ENCODE measurements at places on chromosomes 1 and 21.

DNA sequence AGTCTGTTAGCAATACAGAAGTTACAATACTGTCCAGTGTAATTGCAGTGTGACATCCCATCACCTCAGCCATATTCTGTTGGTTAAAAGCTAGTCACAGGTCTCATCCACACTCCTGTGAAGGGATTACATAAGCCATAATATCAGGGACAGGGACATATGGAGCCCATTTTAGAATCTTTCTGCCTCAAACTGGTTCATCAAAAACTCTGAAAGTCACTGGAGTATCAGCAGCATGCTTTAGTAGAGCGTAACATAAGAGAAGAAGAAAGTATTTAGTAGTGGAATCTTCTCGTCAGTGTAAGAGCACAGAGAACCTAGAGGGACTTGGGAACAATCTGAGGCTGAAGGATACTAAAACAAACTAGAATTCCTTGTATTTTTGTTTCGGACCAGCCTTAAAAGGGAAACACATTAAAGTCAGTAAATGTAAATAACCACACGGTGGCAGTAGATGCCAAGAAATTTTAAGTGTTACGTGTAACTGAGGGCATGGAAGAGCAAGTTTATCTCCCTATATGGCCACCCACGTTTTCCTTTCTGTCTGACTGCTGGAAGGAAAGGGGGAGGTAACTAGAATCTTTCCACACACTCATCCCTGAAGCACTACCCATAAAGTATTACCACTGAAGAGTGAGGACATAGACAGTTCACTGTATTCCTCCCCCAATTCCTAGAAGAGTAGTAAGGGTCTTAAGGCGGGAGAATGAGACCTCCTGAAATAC lies 41.6 kb upstream of the AGL start:
- peak; percentile 78 for DNase-seq

DNA sequence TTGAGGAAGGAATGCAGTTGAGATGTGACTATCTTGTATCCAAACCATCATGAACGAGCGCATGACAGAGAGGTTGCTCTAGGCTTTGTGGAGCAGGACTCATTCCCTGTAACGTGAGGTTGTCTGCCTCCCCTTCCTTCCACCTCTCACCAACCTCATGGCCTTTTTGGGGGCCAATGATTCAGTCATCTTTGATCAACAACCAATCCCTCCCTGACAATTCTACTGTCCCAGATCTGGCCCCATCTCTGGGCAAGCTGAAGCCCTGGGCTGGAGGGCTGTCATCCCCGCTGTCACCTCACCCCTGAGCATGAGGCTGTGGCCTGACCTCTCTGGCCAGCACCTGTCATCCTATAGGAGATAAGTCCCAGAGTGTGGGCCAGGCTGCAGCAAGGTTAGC lies 19.7 kb downstream of the MTARC1 start:
- no peak for DNase-seq

DNA sequence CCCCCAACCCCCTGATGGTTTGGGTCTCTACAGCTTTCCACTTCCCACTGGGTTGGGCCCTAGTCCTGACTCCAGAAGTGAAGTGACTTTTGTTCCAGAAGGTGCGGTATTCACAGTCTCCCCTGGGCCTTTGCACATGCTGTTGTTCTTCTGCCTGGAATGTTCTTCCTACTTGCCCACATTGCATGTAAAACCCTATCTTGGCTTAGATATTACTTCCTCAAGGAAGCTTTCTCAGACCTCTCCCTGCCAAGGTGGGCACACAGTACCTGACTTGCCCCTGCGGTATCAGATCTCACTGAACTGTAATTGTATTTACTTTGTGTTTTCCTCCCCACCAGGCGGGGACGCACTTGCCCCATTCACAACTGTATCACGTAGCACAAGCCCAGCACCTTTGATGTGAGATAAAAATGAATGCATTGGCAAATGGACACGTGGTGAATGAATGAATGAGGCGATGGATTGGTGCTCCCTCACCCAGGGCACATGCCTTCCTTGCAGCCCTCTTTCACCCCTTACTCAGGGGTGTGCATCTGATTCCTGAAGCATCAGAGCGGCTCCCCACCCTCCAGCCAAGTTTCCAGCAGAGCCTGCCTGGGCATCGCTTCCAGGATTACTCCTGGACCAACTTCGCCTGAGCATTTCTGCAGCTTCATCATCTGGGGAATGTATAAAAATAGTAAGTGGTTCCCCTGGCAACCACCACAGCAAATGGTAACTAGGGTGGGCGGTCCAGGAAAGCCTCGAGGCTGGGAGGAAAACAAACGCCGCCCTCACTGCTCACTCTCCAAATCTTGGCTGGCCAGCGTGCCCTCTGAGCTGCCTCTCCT lies 19.8 kb downstream of the NENF start:
- no peak for DNase-seq

- DNase-seq, result no peak
Measured at GRCh38 chr1:43550598-43551246, 20.0 kb downstream of the PTPRF start.

- no peak for DNase-seq
Measured at GRCh38 chr1:156012051-156012817, 8.5 kb downstream of the SSR2 start.

- DNase-seq, result no peak
Measured at GRCh38 chr1:8941906-8942305, 3.8 kb upstream of the CA6 start.

- no peak for DNase-seq
Measured at GRCh38 chr1:44792736-44793502, 4.9 kb upstream of the BEST4 start.

- no peak for DNase-seq
Measured at GRCh38 chr1:89781494-89782126, 39.2 kb upstream of the LRRC8D start.

DNA sequence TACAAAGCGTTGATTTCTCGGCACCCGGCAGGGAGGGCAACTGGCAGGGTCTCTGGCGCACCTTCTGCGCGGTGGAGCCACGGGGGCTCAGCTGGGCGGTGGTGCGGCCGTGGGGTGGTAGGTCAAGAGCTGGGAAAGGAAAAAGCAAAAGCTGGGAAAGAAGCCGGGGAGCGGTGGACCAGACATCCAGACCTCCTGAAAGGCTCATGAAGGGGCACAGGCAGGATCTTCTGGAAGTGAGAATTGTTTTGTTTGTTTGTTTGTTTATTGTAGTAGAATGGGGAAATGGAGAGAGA lies 7.2 kb upstream of the RNU1-1 start:
- no peak for DNase-seq

- DNase-seq, result no peak
Measured at GRCh38 chr1:86380257-86380861, 15.8 kb downstream of the ODF2L start.

GRCh38 chr1:52668711-52669110 lies 29.4 kb downstream of the COA7 start:
- DNase-seq, result no peak

- DNase-seq, result no peak
Measured at GRCh38 chr21:38699048-38699447, 106.7 kb upstream of the ETS2 start.

- no peak for DNase-seq
Measured at GRCh38 chr1:193486671-193487229, 300.3 kb upstream of the B3GALT2 start.

DNA sequence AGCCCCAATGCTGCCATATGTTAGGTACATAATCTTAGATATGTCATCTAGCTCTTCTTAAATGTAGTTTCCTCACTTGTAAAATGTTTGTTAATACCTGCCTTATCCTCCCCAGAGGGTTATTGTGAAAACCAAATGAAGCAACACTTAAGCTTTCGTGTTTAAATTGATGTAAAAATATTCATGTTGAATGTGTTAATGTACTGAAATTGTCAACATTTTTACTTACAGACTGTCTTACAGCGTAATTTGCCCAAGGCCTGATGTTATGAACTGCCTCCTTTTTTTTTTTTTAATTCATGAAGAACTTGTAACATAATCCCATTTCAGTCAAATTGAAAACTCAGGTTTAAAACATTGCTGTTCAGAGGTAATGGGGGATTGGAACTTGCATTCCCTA lies 25.6 kb upstream of the ENAH start:
- DNase-seq, result no peak

DNA sequence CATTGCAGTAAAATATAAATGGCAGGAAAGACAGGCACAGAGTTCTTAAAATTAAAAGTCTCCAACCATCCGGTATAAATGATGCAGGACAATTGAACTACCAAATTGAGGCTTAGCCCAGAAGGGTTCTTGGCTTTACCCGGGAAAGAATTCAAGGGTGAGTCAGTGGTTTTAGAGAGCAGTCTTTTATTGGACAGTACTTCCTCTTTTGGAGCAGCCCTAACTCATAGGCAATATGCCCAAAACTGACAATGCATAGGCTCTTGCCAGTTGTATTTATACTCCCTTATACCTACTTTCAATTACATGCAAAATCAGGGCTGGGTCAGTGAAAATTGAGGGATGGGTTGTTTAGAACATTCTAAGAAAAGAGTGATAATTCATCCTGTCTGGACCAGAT lies 1628.9 kb upstream of the PRMT6 start:
- no peak for DNase-seq

DNA sequence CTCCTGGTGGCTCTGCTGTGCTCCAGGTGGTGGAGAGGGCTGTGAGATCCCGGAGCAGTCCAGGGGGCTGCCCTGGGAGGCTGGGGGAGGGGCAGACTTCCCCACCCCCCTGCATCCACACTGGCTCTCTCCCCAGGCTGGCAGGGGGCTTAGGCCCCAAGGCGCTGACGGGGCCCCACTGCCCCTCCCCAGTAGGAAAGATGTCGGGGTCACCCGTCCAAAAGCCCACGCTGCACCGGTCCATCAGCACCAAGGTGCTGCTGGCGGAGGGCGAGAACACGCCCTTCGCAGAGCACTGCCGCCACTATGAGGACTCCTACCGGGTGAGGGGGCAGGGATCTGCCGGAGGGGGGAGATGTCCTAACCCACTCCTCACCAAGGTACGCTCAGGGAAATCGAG lies 5.8 kb downstream of the RNF207 start:
- no peak for DNase-seq

DNA sequence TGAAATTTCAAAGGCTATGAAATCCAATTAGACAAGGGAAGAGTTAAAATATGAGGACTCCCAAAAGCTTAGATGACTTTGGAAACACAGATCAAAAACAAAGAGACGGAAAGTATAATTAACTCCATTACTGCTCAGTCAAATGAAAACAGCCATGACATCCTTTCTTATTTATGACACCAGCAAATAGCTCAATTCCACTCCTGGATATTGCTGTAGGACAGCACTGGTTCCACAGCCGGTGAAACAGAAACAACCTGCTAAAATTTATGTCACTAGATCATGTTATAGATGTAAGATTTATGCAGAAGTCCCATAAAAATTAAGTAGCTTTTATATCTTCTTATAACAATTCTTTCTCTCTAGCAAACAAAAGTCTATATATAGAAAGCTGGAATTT lies 65.6 kb upstream of the RRP15 start:
- no peak for DNase-seq

DNA sequence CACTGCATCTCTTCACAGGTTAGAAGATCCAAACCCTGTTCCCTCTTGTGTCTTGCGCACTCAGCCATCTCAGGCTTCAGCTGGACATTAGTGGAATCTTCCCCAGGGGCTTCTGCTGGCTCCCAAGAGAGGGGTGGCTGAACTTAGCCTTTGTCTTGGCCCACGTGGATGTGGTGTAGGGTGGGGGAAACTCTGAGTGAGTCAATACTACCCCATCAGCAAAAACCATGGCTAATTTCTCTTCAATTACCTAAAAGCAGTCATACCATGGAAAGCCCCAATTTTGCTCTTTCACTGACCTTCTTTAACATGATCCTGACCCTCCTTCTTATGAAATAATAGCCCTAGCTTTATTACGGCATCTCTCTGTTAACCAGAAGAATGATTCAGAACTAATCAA lies 72.5 kb upstream of the RAB3GAP2 start:
- no peak for DNase-seq

DNA sequence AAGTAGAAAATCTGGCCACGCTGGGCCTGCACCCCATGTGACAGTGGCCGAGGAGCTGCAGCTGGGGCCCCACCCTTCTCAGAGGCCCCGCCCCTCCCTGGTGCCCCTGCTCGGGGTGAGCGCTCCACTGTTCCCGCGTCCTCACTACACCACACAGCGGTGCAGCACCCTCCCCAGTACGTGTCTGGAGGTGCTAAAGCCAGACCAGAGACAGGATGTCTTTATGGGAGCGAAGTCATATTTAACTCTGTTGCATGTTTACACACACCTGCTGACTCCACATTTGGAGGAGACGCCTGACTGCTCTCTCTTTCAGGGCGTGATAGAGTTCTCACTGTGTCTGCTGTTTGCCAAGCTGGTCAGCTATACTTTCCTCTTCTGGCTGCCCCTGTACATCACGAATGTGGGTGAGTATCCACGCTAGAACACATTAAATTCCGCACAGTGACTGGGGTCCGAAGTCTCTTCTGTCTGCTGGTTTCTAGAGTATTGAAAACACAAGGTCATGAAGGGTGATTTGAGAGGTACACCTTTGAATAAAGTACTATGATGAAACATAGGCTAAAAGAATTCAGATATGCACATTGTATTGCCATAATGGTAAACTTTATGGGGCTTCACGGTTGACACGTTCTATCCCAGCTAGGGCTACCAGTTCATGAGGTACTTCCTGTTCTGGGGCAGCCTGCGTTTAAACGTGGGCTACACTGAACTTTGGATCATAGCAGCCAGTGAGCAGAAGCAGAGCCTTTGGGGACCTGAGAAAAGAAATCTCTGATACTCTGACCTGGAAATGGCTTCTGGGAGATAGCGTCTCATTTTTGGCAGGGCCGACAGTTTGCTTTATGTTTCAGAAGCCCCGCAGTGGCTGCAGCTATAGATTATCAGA lies 48.4 kb downstream of the SLC37A1 start:
- no peak for DNase-seq

- DNase-seq, result peak; percentile 7
Measured at GRCh38 chr1:72010094-72010431, 272.3 kb downstream of the NEGR1 start.

DNA sequence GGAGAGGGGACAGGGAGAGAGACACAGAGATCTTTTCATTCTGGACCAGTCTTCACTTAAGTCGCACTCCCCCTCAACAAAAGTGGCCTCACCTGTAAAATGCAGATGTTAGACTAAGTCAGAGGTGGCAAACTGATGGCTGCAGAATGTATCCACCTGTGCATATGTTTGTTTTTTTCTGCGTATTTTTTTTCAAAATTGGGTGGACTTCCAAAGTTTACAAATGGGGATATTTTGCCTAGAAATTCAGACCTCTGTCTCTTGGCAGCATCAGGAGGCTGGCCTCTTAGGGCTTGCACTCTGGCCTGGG lies 525.0 kb downstream of the MATN1 start:
- DNase-seq, result no peak

GRCh38 chr1:36419569-36419968 lies 21.9 kb upstream of the LSM10 start:
- no peak for DNase-seq

- no peak for DNase-seq
Measured at GRCh38 chr1:38004284-38005108, 818 bp downstream of the FHL3 start.
